ENCODE measurements at places on chromosomes 7 and 10.

- no peak for DNase-seq
Observed at GRCh38 chr7:118003476-118003875, 130.2 kb upstream of the CTTNBP2 start.

GRCh38 chr10:106900016-106900652 lies 264.4 kb downstream of the SORCS1 start:
- DNase-seq, result no peak

DNA sequence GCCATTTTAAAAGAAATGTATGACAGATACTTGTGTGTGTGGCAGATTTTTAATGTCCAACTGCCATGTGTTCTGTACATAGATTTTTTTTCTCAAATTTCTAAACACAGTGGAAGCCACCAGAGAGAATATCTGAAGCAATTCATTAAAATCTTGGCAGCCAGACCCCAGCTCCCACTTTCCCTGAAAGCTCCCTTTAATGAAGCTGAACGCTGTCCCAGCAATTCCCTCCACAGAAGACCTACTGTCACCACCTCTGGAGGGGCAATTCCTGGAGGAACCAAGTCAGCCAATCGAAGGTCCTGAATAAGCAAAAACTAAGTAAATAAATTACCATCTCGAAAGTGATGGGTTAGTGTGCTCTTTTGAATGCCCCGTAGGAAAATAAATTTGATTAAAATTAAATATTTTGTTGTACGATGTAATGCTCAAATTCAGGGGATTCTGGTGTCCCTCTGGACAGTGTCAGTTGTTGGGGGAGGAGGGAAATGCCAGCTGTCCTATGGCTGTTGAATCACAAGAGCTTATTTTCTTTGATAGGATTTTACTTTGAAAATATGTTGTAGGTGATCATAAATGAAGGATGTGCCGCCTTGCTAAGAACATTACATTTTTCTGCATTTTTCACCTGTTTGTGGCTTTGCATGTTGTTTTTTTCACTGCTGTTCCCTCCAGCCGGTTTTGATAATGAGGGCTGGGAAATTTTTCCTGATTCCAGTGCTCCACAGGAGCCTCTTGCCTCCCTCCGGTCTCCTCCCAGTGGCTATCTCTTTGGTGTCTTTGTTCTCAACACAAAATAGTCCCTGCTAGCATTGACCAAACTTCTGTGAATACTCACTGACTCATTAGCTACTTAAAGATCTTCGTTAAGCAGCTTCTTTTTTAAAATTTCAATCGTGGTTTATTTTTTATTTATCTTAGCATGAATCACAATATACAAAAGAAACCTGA lies 9.2 kb upstream of the GSAP start:
- no peak for DNase-seq

- peak; percentile 61 for DNase-seq
Observed at GRCh38 chr10:58641708-58642107, 129.0 kb downstream of the BICC1 start.

DNA sequence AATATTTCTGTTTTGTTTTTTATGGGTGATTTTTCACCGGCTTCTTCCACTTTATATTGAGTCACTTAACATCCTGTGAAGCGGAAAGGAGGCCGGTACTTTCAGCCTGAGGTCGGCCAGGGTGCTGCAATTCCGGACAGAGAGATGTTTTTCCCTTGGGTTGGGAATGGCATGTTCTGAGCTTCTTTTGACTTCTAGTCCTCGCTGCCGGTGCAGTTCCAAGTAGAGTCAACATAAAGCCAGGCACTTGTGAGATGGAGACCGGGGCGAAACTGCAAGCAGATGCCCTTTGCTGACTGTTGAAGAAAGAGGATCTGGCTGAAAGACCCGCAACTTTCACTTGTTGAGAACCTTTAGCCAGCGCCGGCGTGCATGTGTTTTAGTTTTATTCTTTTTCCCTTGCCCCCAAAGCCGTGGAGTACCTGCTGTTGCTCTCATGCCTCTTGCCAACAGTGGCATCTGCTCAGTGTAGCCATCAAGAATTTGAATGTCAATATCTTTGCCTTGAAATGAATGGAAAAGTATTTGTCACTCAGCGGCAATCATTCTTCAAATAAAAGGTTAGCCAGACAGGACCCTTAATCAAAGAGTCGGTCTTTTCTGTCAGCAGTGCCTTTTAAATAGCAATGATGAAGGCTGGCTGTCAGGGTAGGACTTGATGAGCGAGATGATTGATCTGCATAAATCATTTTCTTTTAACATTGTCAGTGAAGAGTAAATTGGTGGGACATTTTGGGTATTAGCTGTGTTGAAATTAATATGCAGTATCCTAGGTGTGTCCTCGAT lies 351.2 kb downstream of the LRMDA start:
- DNase-seq, result peak; percentile 21

GRCh38 chr10:129869596-129870473 lies 94.2 kb downstream of the EBF3 start:
- no peak for DNase-seq

DNA sequence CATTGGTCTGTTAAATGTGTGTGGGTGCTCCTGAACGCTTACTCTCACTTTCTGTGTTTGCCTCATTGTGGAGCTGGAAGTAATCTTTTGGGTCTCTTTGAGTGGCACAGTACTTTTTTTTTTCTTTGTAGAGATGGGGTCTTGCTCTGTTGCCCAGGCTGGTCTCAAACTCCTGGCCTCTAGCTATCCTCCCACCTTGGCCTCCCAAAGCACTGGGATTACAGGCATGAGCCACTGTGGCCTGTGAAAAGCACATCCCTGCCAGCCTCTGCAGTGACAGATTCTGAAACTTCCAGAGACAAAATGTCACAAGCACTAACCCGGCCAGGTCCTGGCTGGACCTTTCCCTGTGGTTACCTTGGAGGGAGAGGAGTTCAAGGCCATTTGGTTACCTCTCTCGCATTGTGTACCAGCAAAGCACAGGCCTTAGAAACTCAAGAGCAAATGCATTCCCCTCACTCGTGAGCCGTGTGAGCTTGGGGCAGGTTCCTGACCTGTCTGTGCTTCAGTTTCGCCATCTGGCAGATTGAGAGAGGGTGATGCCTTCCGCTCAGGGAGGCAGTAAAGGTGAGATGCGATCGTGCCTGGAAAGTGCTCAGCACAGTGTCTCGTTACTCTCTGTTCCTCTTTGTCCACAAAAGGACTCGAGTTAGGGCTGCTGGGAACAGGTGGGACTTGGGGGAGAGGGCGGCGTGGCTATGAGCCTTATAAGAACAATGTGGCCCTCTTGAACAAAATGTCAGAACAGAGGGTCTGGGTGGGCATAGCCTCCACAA lies 72.6 kb upstream of the SEPHS1 start:
- no peak for DNase-seq

- no peak for DNase-seq
Observed at GRCh38 chr10:74012480-74012879, 14.6 kb downstream of the VCL start.

DNA sequence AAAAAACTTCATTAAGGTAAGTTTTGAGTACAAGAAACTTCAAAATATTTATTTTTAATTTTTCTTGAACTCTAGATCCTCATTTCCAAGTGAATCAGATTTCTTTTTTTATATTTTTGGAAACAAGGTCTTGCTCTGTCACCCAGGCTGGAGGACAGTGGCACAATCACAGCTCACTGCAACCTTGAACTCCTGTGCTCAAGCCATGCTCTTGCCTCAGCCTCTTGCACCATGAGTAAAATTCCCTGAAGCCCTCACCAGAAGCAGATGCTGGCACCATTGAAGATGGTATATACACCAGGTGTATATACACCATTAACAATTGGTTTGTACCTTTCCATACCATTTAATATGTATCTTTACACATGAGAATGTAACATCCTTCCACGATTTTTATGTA lies 45.1 kb upstream of the ODAD2 start:
- DNase-seq, result no peak

- no peak for DNase-seq
Observed at GRCh38 chr7:75638594-75639070, 100.1 kb downstream of the HIP1 start.

GRCh38 chr7:26880852-26881251 lies 16.5 kb upstream of the SKAP2 start:
- DNase-seq, result no peak

DNA sequence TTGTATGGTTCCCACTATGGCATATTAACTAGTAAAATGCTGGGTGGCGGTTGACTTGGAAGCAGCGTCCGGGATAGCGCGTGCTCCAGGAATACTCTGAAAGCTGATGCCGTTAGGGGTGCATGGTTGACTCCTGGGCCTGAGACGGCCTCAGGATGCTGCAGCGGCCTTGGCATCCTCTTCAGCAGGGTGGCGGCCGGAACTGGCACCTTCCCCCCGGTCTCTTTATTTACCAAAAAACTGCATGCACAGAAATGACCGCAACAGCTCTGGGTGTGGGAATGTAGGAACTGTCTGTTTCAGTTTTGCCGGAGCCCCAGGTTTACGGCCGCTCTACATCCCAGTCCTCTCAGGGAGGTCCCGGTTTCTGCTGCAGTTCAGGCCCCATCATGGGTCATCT lies 28.8 kb downstream of the PFKP start:
- DNase-seq, result no peak

- no peak for DNase-seq
Observed at GRCh38 chr7:123484199-123484598, 50.2 kb downstream of the IQUB start.

DNA sequence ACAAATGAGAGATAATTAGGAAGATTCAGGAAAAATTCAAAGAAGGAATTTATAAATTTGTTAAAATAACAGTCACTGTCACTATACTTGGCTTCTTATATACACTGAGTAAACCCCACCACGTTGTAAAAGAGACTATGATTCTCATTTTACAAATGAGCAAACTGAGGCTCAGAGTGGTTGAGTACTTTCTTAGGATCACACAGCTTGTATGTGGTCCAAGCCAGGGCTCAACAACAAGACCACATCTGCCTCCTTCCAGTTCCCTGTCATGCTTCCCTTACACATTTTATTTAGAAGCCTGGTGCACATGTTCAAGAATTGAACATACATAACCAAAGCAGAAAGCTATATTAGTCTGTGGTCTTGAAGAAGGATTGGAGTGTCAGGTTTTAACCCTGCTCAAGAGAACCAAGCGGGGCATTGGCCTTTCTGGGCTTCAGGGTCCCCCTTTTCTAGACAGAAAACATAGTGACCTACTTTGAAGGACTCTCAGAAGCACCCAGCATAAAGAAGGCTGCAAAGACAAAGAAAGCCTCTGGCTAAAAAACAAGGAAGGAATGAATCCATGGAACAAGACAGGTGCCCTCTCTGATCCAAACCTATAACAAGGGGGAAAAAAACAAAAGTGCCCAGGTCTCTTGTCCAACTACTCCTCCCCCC lies 846 bp downstream of the MRLN start:
- no peak for DNase-seq

DNA sequence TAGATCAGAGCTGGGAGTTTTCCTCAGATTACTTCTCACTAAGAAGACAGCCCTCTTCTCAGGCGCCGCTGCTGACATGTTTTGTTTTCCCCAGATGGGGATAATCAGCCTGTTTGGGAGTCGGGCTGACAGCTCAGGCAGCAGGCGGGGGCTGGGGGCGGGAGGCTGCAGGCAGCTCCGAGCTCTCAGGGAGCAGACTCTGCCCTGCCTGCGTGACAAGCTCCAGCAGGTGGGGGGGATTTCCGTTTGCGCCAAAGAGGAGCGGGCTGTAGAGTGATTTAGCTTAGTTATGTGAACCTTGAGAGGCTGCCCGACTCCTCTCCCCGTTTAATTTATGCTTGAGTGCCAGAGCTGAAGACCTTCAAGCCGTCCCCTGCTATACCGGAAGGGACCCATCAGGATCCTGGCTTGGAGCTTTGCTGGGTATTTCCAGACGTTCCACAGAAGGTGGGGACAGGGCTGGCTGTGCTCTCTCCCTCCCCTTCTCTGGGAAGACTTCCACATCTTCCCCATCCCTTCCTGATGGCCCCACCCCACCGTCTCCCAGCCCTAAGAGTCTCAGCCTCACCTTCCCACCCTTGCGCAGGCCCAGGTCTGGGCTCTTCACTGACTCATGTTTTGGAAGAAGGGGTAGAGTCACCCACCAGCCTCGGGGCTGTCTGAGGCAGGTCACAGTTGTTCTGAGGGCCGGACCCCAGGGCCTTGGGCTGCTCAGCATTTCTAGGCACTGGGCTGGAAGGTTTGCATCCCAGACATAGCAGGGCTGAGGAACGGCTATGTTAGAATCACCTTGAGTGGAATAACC lies 24.7 kb upstream of the ADCYAP1R1 start:
- no peak for DNase-seq

DNA sequence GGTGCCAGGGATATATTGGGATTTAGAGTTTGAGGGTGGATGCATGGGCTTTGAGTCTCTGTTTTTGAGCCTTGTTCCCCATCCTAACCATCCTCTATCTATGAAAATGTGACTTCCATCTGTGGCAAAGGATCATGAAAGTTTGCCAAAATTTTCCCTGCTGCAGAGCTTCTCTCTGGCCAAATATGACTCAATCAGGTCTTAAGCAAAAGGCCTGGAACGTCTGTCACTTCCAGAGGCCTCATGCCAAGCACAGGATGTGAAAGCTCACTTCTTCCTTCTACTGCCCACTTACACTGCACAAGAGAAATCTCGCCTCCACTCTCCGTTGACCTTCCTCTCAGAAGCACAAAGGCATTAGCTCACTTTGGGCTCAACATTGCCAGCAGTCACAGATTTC lies 696.9 kb upstream of the NRP1 start:
- DNase-seq, result no peak

- no peak for DNase-seq
Observed at GRCh38 chr7:221978-222715, 29.8 kb downstream of the FAM20C start.
